ENCODE measurements at places on chromosomes 7 and 10.
A peak's percentile ranks its signal among the peaks of the same experiment; 100 is the strongest.

DNA sequence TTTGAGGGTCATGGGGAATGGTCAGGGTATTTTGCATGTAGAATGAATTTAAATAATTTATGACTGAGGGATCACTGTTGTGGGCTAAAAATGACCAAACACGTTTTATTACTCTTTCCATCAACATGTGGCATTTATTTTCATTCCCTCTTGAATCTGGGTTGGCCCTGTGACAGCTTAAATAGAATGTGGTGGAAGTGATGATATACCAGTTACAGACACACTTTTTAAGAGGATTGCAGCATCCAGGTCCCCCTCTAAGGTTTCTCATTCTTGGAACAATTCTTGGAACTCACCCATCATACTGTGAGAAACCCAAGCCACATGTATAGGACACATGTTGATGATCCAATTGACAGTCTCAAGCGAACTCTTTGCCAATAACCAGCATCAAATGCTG lies 272.4 kb downstream of the ETV1 start:
- DNase-seq = no peak

GRCh38 chr10:70729763-70730357 lies 55.3 kb downstream of the TBATA start:
- DNase-seq = peak; percentile 91

- DNase-seq = no peak
Measured at GRCh38 chr10:124378271-124378670, 40.5 kb downstream of the OAT start.

- no peak for DNase-seq
Measured at GRCh38 chr10:4649886-4650508, 176.0 kb upstream of the AKR1E2 start.

DNA sequence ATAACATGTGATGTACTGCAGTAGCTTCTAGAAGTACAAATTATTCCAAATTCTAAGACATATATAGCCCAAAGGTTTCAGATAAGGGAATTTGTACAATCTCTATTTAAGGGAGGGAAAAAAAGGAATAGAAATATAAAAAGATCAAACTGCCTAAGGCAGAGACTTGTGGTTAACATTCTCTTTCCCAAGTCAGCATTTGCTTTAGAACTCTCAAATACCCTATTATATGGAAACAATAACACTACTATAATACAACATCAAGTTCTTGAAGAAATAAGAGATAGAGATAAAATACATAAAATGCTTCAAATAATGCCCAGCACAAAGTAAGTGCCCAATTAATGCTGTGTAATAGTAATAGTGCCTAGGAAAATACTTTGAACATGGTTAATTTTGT lies 123.1 kb downstream of the CRPPA start:
- no peak for DNase-seq

DNA sequence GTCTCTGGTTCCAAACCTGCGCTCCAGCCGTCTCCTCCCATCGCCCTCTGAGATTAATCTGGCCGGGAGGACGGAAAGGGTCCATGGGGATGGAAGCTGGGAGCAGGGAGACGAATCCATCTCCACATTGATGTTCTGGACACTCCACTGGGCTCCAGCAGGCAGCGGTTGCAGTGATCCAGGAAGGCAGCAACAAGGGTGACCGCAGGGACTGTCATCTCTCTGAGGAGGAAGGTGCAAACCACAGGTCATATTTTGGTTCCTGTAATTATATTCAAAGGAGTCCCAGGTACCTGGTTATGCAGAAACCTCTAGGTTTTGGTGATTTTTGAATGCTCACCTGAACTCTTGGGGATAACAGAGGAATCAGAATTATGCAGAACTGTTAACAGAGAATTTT lies 54.8 kb downstream of the EVX1 start:
- no peak for DNase-seq

GRCh38 chr7:104938741-104939390 lies 75.1 kb upstream of the KMT2E start:
- no peak for DNase-seq

DNA sequence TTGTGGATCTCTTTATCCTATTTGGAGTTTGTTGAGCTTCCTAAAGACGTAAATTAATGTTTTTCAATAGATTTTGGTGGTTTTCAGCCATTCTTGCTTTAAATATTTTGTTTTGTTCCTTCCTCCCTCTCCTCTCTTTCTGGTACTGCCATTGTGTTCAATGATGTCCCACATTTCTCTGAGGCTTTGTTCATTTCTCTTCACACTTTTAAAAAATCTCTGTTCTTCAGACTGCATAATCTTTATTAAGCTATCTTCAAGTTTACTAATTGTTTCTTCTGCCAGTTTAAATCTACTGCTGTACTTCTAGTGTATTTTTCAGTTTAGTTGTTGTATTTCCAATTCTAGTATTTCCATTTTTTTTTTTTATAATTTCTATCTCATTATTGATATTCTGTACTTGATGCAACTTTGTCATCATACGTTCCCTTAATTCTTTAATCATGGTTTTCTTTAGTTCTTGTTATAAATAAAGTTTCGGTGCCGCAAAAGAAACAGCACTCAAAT lies 45.6 kb upstream of the FZD9 start:
- no peak for DNase-seq

- no peak for DNase-seq
Measured at GRCh38 chr7:134865001-134865845, 85.8 kb downstream of the CALD1 start.

- DNase-seq = no peak
Measured at GRCh38 chr10:6543431-6544005, 36.6 kb downstream of the PRKCQ start.

DNA sequence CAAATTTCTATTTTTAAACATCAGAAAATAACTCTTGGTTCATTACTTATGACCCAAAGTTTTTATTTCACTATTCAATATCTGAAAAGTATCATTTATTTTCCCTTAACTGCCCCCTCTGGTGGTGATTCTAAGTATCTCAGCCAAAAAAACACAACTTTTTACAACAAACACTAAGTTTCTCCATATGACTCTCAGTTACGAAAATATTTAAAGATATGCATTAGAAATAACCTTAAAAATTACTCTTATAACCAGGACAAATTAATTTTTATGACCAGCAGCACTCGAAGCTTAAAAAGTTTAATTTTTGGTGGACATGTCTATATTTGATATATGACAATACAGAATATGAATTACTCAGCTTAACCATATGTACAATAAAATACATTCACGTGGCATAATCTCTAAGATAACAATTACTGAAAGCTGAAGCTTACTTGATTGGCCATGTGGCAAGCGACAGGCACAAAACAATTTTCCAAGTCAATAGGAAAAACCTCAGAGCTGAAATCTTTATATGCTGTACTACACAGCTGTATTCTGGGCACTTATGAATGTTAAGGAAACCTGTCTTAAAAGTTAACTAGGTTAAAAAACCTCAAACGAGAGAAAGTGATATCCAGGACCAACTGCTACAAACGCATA lies 2.3 kb downstream of the HNRNPA2B1 start:
- DNase-seq = peak; percentile 47

GRCh38 chr10:91137822-91138221 lies 82.6 kb upstream of the PCGF5 start:
- peak; percentile 15 for DNase-seq

- no peak for DNase-seq
Measured at GRCh38 chr10:86300931-86301830, 65.4 kb downstream of the GRID1 start.

DNA sequence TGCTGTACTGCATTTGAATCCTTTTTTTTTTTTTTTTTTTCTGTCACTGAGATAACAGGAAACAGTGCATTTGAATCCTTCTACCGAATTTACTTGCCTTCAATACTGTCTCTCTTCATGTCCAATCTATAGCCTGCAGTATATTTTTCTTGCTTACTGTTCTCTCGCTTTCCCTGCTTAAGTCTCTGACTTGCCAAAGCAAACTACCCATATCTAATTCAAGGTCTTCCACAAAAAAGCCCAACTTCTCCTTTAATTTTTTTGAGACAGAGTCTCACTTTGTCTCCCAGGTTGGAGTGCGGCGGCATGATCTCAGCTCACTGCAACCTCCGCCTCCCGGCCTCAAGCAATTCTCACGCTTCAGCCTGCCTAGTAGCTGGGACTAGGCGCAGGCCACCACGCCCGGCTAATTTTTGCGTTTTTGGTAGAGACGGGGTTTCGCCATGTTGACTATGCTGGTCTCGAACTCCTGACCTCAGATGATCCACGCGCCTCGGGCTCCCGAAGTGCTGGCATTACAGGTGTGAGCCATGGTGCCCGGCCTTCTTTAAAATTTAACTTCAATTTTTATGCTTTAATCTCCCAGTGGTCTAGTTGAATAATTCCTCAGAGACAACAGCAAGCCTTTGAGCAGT lies 882 bp downstream of the PDCD11 start:
- no peak for DNase-seq

GRCh38 chr7:118573085-118573484 lies 348.6 kb downstream of the ANKRD7 start:
- peak; percentile 94 for DNase-seq

GRCh38 chr7:32462977-32463376 lies 27.2 kb downstream of the LSM5 start:
- DNase-seq = peak; percentile 89

GRCh38 chr7:112791465-112792168 lies 1.4 kb upstream of the TMEM168 start:
- DNase-seq = no peak

DNA sequence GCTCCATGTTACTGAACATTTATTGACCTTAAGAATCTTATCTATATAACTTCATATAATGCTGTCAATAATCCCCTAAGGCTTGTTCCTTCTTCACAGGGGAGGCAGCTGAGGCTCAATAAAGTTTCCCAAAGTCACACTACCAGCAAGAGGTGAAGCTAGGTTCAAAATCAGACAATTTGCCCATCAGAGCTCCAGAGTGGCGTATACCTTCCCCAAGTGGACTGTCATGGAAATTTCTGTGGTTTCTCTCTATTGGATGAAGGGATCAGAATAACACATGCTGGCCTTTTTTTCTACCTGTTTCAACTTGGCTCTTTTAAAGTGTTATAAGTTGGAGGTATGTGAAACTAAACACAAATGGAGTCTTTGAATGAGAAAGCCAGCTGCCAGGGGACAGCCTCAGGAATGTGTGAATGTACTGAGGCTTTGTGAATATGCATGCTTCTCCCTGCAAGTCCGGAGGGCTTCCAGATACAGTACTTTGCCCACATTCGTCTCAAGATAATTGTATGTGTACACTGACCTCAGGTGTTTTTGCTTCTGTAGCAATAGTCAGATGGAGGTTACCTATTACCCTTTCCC lies 656.3 kb upstream of the CELF2 start:
- DNase-seq = no peak

GRCh38 chr10:75294031-75294437 lies 58.3 kb upstream of the COMTD1 start:
- no peak for DNase-seq

DNA sequence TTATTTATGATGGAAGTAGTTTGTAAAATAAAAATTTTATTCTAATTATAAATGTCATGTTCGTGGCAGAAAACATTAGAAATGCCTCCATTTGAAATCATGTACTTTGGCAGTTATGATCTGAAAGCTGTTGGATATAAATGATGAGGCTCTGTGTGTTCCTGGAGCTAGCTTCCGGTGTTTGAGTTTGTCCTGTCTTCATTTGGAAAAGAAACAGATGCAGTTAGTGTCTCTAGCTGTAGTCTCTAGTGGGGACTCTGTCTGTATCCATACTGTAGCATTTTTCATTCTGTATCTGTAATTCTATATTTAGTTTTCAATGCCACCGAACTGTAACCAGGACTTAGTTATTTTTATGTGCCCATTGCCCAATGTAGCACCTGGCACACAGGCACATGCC lies 197.0 kb upstream of the FZD1 start:
- no peak for DNase-seq

DNA sequence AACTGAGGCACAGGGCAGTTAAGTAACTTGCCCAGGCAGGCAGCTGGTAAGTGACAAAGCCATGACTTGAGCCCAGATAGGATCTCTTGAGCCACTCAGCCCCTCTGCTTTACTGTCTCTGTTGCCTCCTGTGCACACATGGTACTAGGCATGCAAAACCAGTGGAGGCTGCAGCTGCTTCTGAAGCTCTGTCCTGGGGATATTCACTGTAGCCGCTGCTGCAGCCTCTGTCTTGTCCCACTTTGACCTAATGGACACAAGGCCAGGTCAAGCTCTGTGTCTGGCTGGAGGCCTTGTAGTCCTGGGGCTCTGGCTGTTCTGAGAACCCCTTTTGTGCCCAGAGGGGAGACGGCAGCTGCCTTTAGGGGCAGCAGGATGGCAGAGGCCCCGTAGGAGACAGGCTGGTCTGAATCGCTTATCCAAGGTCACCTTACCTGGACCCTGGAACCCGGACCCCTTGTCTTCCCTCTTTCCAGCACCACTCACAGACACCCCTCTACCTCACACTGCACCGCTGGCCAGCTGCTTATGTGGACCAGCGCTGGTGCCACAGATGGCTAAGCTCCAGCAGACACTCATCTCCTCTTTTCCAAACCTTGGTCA lies 57.6 kb downstream of the TSPAN15 start:
- DNase-seq = no peak

DNA sequence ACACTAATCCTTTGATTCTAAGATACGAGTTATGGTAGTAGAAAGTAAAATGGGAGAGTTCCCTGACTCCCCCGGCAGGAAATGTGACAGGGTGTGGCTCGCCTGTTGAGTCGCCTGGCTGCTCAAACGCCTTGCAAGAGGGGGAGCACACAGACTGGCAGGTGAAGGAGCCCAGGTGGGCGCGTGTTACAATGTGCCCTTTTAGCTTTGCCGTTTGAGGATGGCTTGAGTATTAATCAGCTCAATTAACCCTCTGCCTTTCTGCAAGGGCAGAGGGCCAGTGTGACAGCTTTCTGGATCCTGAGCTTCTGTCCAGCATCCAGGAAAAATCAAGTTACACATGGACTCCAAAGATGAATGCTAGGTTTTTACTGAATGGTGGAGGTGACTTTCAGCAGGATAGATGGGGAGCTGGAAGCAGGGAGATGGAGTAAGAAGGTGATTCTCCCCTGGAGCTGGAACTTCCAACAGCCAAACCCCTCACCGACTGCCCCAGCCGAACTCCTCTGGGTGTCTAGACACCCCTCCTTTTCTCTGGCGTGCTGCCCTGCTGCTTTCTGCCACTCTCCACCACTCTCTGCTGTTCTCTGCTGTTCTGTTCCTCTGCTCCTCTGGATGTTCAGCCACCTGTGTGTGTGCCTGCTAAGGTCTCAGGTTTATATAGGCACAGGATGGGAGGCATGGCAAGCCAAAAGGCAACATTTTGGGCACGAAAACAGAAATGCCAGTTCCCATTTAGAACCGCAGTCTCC lies 548.8 kb upstream of the KCND2 start:
- DNase-seq = no peak

DNA sequence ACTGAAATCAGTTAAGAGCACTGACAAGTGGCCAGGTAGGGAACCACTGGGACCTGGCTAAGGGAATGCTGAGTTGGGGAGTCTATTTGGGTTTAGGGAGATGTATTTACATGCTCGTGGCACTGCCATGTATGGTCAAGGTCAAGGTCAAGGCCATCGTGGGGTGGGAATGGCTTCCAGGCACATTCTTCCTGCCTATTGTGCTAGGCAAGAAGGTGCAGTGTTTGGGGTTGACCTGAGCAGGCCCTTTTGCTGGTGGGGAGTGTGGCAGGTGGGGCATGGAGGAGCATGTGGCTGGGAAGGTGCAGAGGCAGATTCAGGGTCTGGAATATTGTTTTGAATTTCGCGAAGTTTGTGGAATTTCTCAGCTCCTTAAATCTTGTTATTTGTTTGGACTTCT lies 17.8 kb downstream of the FAM241B start:
- no peak for DNase-seq

- peak; percentile 50 for DNase-seq
Measured at GRCh38 chr7:132035517-132036362, 479.3 kb upstream of the PODXL start.

- peak; percentile 68 for DNase-seq
Measured at GRCh38 chr7:144391823-144392255, 11.7 kb downstream of the NOBOX start.

GRCh38 chr10:132551093-132551807 lies 13.7 kb downstream of the INPP5A start:
- no peak for DNase-seq

- DNase-seq = peak; percentile 63
Measured at GRCh38 chr10:121104476-121105111, 253.4 kb downstream of the WDR11 start.

All from NCI-H2171 treated with DMSO at 0.1 percent for 48 hours (cell line).